ENCODE measurements at places on chromosomes 16 and 17. TPM values are rescaled to one million over a fixed set of nuclear protein-coding genes. Genes with fewer than 3 reads are reported as not detected.

The PRAC1 gene
- not detected for total RNA-seq

The TNFAIP1 gene
- total RNA-seq, result 15.5 TPM

DNA sequence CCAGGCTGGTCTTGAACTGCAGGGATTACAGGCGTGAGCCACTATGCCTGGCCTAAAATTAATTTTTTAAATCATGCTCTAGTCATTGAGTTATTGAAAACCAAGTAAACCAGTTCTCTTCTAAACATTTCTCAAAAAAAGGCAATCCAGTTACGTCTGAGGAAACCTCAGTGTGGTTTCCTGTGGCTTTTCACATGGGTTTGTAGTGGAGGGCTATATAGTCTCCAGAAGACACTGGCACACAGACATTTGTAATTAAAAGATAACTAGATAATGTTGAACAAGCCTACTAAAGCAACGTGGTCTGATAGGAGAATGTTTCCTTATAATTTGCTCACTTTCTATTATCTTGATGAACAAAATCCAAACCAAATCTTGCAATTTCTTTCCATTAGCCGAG is 5.2 kb upstream of the TOB1 start:
- DNase-seq, result no peak

GRCh38 chr17:76691379-76692191 is 19.2 kb downstream of the MXRA7 start:
- no peak for DNase-seq

DNA sequence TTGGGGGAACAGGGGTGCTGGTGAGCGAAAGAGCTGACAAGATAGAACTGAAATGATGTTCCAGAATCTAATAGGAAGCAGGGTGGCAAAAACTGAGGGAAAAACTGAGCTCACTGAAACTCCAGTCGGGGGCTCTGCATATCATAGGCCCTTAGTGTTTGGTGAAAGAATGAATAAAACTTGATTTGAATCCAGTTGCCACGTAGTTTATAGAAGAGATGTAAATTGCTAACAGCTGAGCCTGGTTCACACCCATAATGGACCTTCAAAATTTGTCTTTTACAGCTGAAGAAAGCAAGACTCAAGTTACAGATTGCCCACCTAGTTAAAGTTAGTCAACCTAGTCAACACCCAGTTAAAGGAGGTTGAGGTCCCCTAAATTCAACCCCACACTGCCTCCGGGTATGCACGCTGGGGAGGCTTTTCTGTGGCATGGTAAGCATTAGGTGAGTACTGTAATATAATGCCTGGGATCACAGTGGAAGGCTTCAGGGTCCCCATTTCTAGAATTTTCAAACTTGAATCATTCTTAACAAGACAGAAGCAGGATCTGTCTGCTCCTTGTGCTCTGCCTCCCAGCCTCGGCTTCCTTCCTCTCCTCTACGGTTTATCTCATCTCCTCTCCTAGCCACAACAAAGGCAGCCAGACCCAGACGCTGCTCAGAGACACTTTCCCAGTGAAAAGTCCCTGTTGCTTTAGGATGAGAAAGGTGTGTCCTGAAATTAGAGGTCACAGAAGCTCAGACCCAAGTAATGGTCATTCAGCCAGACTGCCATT is 26.9 kb upstream of the SUPT4H1 start:
- DNase-seq, result no peak

DNA sequence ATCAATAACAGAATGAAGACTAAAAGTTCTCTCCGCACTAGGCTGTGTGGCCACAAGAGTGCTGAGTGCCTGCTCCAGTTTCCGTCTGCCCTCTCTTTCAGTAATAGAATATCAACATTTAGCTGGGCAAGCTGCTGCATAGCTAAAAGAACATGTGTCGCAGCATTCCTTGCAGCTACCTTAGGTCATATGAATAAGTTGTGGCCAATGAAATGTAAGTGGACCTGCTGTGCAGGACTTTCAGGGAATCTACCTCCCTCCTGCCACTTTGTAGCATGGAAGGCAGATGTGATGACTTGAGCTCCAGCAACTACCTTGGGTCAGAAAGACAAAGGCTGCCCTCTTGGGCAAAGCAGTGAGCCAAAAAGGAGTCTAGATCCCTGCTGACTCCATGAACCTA is 25.4 kb downstream of the SLC39A11 start:
- no peak for DNase-seq

- no peak for DNase-seq
Measured at GRCh38 chr17:27807567-27808470, 7.5 kb upstream of the NOS2 start.

DNA sequence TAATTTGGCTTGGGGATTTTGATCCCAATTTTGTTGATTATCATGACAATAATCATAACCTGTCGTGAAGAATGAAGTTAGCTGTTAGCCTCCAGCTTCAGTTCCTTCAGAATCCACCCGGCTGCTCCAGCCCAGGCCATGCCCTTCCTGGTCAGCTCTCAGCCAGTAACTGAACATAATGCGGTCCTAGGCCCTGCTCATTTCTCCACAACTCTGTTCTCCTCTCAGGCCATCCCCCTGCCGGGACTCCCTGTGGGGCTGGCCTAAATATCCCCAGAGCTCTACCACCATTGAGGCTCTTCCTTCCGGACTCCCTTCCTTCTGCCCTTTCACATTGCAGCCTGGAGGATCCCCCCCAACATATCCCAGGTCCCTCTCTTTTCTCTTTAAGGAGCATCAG is 833.4 kb upstream of the GOT2 start:
- DNase-seq, result no peak
